ENCODE measurements at places on chromosomes 12 and 14. TPM values are rescaled to one million over a fixed set of nuclear protein-coding genes. Genes with fewer than 3 reads are reported as not detected.

RAD9B gene
- total RNA-seq = 0.97 TPM

CCDC196 gene
- total RNA-seq = not detected

LRRK2 gene
- total RNA-seq = 8.9 TPM

ARHGDIB gene
- total RNA-seq = 3.2 TPM

NKX2-1 gene
- not detected for total RNA-seq

LRP6 gene
- total RNA-seq = 39.3 TPM

ESR2 gene
- 0.12 TPM for total RNA-seq

PLEKHD1 gene
- under 0.01 TPM for total RNA-seq

All from hair follicle dermal papilla cell (primary cell).